Umbilical cord (tissue), 2 donors: ENCODE measurements at places on chromosomes 7 and 10.

DNA sequence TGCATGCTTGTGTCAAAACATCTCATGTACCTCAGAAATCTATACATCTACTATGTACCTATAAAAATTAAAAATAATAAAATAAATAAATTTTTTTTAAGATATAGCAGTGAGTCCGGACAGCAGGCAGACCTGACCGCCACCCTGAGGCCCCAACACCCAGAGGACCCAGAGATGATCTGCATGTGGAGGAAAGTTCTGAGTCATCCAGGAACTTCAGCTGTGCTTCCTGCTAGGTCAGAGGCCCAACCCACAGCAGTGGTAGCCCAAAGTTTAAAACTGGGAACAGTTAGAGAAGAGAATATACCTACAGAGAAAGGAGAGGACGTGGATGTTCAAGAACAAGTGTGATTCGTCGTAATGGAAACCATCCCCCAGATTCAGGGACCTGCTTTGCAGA is 683.7 kb upstream of the NRP1 start:
- DNase-seq: no peak

GRCh38 chr10:104614245-104614831 is 26.8 kb upstream of the SORCS3 start:
- DNase-seq: no peak

GRCh38 chr10:70669015-70669414 is 3.3 kb upstream of the ADAMTS14 start:
- DNase-seq: no peak

- no peak for DNase-seq
Measured at GRCh38 chr7:137853053-137853452, 6.3 kb upstream of the DGKI start.

- DNase-seq: no peak
Measured at GRCh38 chr7:9796241-9796640, 1177.4 kb upstream of the PHF14 start.

DNA sequence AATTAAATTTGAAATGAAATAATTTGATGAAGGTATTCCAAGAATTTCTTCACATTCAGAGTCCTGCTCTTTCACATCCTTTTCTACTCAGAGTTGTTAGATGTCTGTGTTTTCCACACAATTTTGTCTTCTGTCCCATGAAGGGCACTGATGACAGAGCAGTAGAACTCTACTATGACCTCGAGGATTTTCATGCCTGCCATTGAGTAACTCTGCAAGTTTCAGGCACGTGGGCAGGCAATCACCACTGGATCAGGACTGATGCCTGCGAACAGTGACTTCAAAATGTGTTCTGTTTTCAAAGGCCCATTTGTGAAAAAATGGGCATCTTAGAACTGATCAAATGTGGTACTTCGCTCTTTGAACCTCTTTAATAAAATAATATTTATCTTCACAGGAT is 91.1 kb downstream of the CDK6 start:
- no peak for DNase-seq

GRCh38 chr7:96174812-96175211 is 147.1 kb downstream of the SLC25A13 start:
- no peak for DNase-seq

GRCh38 chr10:72851509-72851908 is 42.0 kb upstream of the OIT3 start:
- no peak for DNase-seq

DNA sequence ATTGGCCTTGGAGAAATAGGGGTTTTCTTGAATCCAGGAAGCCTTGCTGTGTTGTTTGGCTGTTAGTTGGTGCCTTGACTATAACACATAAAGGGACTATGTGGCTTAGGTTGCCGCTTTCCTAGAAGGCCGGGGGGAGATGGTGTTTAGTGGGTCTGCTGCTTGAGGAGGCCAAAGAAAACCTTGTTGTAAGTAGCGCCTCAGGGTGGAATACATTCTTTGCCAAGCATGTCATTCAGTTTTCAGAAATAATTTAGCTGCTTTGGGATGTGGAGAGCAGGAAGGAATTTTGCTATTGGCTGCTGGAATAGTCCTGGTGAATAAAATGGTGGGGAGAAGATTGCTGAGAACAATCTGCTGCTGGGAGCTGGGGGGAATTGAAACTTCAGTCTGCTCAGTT is 132.9 kb upstream of the WNT16 start:
- peak; percentile 43 for DNase-seq

GRCh38 chr10:133355266-133355665 is 2.6 kb downstream of the FUOM start:
- no peak for DNase-seq

- peak; percentile 75 for DNase-seq
Measured at GRCh38 chr10:70702190-70702763, 30.0 kb downstream of the ADAMTS14 start.

- no peak for DNase-seq
Measured at GRCh38 chr7:11228515-11228914, 254.8 kb downstream of the PHF14 start.

DNA sequence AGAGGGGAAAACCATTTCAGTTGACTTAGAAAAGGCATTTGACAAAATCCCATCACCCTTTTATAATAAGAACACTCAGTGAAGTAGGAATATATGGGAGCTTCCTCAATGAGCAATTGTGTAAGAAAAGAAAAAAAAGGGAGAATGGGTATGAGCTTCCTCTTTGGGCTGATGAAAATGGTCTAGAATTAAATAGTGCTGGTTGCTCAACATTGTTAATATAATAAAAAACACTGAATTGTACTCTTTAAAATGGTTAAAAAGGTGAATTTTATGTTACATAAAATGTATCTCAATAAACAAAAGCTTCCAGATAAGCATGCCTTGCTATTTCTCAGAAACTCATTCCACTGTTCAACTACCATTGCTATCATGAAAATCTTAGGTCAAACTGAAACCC is 40.6 kb downstream of the LRRC17 start:
- no peak for DNase-seq

DNA sequence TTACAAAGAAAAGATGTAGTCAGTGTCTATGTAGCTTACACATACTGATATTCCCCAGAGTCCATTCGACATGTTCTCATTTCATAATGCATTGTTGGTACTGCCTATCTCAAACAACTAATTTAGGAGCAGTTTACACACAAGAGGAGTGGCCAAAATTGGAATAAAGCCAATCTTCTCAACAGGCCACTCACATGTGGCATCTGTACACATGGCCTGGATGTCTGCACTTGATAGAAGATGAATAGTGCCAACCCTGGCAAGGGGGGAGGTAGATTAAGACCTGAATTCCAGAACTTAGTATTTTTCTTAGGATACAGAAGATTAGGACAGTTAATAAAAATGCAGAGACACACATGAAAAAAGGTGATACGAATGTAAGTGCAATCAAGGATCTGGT is 125.3 kb upstream of the STARD3NL start:
- no peak for DNase-seq

DNA sequence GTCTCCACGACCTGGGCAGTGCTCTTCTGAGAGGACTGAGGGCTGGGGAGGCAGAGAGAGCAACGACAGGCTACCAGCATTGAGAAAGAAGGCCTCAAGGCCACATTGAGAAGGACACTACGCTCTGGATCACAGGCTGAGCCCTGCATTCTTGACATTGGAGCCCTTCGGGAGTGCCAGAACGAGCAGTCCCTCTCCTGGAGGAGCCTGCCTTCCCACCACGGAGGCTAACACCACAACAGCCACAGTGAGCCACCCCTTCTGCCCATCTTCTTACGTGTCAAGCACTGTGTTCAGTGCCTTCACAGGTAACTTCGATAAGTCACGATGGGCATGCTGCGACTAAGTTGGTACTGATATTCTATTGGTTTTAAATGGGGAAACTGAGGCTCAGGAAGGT is 267.8 kb downstream of the RPS24 start:
- no peak for DNase-seq

- DNase-seq: peak; percentile 94
Measured at GRCh38 chr10:126252884-126253610, 135.2 kb downstream of the ADAM12 start.

DNA sequence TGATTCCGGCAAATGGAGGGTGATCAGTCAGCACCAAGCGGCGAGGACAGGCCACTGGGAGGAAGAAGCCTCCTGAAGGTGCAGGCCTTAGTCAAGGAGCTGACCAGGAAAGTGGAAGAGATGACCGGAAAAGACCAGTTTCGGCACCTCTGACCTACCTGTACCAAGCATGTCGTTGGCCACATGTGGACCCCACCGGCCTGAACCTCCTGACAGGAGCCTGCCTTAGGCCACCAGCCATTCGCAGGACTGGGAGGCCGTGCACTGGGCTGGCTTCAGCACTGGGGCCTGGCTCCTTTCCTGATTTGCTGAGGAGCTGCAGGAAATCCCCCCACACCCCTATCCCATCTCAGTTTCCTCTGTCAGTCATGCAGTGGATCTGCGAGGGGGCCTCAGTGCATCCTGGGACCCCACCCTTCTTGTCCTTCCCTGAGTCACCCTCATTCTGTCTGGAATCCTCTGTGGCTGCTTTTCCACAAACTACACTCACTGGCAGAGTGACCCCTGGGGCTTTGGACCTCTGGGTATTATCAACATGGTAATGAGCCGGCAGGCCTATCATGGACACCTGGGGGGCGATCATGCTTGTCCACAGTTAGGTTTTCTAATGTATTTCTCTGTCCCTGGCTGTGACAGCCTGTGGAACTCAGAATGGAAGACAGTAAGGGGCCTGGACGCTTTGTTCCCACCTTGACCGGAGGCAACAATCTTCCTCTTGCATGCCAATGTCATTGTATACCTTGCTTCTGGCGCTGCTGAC is 33.0 kb downstream of the RAMP3 start:
- no peak for DNase-seq
